ENCODE measurements at places on chromosomes 4 and X.

GRCh38 chr4:149980121-149980682, 98.0 kb upstream of the DCLK2 start:
- no peak for DNase-seq

DNA sequence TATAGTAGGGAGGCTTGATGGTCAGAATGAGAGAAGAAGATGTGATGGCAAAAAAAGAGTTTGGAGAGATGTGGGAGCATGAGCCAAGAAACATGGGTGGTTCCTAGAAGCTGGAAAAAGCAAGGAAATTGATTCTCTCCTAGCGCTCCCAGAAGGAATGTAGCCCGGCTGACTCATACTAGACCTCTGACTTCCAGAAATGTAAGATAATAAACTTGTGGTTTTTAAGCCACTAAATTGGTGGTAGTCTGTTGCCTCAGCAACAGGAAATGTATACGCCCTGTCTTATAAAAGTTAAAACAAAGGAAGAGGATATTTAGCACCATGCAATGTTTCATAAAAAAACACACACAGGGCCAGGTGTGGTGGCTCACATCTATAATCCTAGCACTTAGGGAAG, 182.7 kb upstream of the PCDH7 start:
- DNase-seq: no peak

- DNase-seq: no peak
Observed at GRCh38 chrX:97597954-97598353, 714.2 kb downstream of the RPA4 start.

DNA sequence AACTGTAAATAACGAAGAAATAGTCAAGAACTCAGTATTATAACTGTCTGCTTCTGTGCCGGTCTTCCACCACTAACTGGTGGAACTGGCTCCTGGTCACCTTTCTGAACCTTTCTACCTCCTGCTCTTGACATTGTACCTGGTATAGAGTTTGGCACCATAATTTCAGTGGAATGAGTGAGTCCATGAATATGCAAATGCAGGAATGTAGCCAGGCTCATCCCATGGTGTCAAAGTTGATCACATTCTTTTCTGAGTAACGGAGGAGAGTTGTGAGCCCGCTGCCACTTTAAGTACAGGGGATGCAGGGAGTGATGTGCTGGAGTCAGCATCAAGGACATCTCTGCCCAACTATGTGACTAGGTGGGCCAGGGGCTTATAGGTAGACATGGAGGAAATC, 207.9 kb upstream of the HS3ST1 start:
- no peak for DNase-seq

DNA sequence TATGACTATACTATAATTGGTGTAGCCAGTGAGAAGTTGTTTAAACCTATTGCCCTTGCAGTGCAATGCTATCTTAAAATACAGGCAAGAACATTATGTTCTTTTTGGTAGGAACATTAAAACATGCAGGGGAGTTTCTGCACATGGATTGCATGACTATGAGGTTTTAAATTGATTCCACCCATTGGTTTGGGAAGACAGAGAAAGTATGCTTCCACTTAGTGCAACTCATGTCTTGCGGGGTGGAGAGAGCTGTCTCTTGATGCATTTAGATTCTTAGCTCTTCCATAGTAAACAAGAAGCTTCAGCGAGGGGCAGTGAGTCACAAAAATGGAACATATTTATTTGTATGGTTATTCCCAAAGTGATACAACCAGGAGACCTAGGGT, 39.5 kb upstream of the RASL11B start:
- no peak for DNase-seq

- DNase-seq: no peak
Observed at GRCh38 chr4:159052315-159052714, 50.6 kb upstream of the RAPGEF2 start.

GRCh38 chr4:147052361-147052760, 106.7 kb upstream of the TTC29 start:
- no peak for DNase-seq

GRCh38 chr4:92104506-92104905, 199.3 kb upstream of the GRID2 start:
- no peak for DNase-seq

DNA sequence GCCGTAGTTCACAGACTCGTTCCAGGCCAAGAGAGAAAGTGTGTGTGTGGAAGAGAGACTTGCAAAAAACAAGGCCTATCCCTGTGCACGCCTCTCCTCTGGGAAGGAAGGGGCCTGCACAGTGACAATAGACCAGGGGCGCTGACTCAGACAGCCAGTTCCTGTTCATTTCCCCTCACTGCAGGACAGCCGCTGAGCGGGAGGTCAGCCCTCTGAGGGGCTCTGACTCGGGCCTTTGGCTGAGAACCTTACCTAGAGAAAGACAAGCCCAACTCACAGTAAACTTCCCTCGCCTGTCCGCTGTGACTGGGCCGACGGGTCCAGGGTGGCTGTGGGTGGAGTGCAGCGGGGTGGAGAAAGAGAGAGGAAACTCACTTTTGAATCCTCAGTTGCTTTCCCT, 52.1 kb downstream of the RTL5 start:
- DNase-seq: no peak

GRCh38 chr4:43843501-43843900, 605.1 kb downstream of the KCTD8 start:
- DNase-seq: no peak

- no peak for DNase-seq
Observed at GRCh38 chr4:148164557-148164956, 277.7 kb downstream of the NR3C2 start.

GRCh38 chr4:110108960-110109359, 89.5 kb downstream of the ELOVL6 start:
- no peak for DNase-seq

- no peak for DNase-seq
Observed at GRCh38 chrX:3738509-3738908, 25.1 kb upstream of the PRKX start.
